ENCODE measurements at places on chromosomes 3 and 15.

- DNase-seq, result no peak
Observed at GRCh38 chr15:92326236-92326635, 67.4 kb upstream of the ST8SIA2 start.

- DNase-seq, result no peak
Observed at GRCh38 chr3:52458031-52458760, 2.8 kb downstream of the NISCH start.

GRCh38 chr15:91407269-91407889, 307.3 kb downstream of the SV2B start:
- DNase-seq, result no peak

GRCh38 chr15:51341366-51342226, at the start of gene GLDN:
TSS of gene GLDN (plus strand) at chr15:51341655. CDS start at chr15:51341685, 30 bp downstream.
- no peak for DNase-seq

DNA sequence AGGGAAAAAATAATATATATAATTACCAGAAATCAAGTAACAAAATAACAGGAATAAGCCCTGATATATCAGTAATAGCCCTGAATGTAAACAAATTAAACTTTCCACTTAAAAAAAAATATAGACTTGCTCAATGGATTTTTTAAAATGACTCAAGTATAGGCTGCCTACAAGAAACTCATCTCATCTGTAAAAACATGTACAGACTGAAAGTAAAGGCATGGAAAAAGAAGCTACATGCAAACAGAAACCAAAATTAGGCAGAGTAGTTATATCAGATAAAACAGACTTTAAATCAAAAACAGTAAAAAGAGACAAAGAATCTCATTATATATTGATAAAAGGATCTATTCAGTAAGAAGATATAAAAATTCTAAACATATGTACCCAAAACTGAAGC, 82.4 kb upstream of the STT3B start:
- DNase-seq, result no peak

DNA sequence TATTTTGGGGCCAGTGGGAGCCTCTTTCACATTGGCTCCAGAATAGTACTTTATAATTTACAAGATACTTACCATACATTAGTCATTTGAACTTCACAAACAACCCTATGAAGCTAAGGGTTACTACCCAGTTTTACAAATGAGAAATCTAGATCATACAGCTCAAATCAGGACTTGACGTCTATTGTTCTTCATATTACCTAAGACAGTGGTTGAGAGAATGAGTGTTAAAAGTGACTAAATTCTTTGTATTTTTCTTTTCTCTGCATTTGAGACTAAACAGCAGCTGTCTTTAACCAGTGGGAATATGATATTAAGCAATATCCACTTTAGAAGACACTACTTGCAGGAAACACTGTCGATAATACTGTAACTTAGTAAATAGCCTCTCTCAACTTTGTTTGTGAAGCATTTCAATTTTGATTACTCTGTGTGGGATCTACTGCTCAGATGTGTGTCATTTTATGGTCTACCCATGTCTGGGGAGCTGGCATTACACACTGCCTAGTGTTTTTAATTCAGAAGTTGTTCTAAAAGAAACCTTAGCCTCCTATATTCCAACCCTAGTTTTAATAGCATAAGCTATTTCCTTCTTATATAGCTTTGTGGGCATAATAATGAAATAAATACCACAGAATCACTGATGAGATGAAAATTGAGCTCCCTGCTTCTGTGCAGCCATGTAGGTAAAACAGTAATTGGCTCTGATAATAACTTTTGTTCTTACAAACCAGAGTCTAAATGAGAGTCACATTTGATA, 45.9 kb downstream of the IQCH start:
- no peak for DNase-seq

DNA sequence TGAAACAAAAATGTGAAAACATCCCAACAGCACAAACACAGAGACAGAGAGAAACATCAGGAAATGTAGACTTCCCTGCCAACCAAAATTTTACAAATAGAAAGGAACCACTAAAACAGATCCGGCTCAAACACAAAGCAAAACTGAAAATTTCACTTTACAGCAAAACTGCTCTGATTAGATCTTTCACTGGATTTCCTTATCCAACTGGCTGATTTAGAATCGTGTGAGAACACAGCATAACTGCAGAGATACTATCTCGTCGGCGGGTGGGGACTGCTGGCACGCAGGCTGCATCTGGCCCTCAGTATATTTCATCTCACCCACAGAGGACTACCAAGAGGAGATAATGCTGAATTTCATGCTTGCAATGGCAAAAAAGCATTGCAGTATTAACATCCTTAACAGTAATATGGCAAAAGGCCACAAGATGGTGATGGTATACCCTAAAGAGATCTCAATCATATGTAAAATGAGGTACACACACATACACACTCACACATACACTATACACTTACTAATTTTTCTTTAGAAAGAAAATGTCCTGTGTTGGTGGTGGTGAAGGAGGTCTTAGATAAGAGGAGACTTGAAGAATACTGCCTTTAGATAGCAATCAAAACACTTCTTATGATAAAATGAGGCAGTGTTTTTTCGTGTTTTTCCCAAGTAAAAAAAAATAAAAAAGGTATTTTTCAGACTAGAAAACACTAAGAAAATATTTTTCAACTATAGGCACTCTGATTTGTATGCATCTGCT, 10.6 kb upstream of the LEO1 start:
- peak; percentile 53 for DNase-seq

- DNase-seq, result no peak
Observed at GRCh38 chr3:139601191-139601961, 61.8 kb upstream of the RBP1 start.

- no peak for DNase-seq
Observed at GRCh38 chr15:75136118-75136517, 65.6 kb upstream of the C15orf39 start.

DNA sequence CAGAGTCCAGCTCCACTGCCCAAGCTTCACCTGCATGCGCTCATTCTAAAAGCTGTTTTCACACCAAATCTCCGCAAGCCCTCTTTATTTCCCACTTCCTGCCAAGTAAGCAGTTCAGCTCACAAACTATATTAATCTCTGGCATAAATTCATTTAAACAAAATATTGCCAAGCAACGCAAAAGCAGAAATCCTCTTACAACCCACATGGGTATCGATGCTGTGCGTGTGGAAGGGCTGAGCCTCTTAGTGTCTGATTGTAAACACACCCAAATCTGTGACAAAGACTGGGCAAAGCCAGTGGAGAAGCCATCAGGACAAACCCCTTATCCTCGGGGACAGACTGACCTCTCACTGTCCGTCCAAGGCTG, 124.3 kb upstream of the ATP2B2 start:
- no peak for DNase-seq

- no peak for DNase-seq
Observed at GRCh38 chr15:98416222-98416855, 232.0 kb upstream of the IGF1R start.

DNA sequence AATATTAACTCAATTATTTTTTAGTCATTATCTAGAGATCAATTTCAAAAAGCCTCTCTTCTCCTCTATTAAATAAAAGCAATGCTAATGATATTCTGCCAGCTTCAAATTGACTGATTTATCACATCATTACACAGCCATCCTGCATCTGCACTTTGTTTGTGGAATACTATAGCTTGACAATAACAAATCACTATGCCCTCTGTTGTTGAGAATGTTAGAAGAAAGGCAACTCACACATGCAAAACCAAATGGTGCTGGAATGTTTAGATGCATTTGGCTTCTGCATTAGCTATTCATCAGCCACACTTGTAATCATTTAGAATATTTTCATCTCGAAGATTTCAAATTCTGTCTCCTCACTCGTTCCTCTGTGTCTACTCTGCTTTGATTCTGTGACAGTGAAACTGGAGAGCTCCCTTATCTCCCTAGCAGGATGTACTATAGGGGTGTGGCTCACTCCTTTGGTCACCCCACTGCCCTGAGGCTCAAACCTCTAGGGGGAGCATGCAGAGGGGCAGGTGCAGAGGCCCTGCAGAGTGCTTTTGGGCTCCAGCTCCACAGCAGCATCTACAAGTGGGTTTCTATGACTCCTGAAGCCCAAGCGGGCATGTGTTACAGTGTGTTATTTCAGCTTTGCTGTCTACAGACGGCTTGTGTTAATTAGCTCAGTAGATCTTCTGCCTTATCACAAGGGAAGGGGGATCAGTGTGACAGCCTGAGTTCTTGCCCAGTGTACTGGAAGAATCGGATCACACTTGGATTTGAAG, 454.1 kb upstream of the BCHE start:
- no peak for DNase-seq

GRCh38 chr3:42023380-42023779, 61.5 kb upstream of the ULK4 start:
- no peak for DNase-seq

GRCh38 chr3:148903941-148904340, 38.8 kb downstream of the CPA3 start:
- no peak for DNase-seq

DNA sequence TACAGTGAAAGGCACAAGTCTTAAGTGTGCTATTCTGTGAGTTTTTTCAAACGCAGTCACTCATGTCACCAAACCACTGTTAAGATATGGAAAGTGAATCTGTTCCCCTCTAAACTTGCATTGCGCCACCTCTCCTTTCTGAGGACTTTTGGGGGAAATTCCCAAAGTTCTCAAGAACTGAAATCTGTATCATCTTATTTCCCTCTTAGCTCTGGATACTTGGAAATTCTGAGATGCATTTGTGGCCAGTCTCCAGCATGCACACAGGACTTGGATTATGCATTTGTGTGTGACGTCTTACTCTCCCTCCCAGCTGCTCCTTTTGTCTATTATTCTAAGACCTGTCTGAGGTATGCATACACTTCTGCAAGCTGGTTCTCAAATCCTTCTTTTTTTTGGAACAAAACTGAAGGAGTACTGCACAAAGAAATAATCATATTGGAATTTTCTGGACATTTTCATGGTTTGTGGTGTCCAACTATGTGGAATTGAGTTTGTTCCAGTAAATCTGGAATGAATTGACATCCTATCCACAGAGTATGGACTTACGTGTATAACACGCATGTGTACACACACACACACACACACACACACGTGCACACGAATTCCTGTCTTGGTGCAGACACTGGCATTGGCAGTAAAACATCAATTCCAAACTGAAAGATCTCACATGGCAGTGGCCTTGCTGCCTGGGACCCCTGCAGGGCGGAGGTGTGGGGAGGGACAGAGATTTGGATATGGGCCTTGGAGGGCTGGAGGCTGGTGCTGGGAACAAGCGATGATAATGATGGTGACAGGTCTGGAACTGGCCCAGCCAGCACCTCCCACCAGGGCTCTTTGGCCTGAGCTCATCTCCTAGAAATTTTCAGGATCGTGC, 8.2 kb upstream of the LCTL start:
- DNase-seq, result no peak

DNA sequence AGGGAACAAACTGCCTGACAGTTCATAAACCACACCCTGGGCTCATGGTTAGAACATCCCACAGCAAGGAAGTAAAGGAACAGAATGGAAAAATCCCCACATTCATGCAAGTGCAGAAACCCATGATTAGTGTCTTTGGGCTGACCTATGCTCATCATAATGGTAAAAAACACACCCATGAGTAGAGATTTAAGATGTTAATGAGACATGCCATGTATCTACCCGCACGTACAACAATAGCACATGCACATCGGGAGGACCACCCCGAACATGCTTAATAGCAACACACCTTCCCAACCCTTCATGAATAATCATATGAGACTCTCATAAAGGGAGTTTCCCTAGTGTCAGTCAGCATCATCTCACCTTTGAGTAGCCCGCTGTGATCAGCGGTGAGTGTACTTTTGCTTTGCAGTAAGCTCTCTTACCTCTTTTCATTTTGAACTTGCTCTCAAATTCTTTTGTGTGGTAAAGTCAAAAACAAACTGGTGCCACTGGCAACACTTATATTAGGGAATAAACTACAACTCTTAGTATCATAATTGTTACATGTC, 23.2 kb downstream of the ZBED2 start:
- no peak for DNase-seq

Data from brain microvascular endothelial cell (primary cell).